ENCODE measurements at places on chromosomes 4 and X. TPM values are rescaled to one million over a fixed set of nuclear protein-coding genes. Genes with fewer than 3 reads are reported as not detected.

PPEF2 gene
- 0.15 TPM for total RNA-seq

CYTL1 gene
- total RNA-seq = not detected

NDST4 gene
- not detected for total RNA-seq

PAGE2B gene
- total RNA-seq = 1.0 TPM

TCEAL2 gene
- not detected for total RNA-seq

RAB33A gene
- 37.0 TPM for total RNA-seq

LRIT3 gene
- 0.10 TPM for total RNA-seq

PABPC1L2A gene
- not detected for total RNA-seq

MAGIX gene
- total RNA-seq = 1.6 TPM

SPANXD gene
- total RNA-seq = not detected

FAT4 gene
- total RNA-seq = not detected

CXorf65 gene
- total RNA-seq = 29.9 TPM

RELL1 gene
- total RNA-seq = 44.9 TPM

RTL9 gene
- not detected for total RNA-seq

CYLC1 gene
- total RNA-seq = not detected

CXCL1 gene
- total RNA-seq = not detected

L1CAM gene
- total RNA-seq = 4.2 TPM

GRCh38 chr4:103029300-103029699, 9.8 kb upstream of the SLC9B1 start:
- no peak for DNase-seq

DNA sequence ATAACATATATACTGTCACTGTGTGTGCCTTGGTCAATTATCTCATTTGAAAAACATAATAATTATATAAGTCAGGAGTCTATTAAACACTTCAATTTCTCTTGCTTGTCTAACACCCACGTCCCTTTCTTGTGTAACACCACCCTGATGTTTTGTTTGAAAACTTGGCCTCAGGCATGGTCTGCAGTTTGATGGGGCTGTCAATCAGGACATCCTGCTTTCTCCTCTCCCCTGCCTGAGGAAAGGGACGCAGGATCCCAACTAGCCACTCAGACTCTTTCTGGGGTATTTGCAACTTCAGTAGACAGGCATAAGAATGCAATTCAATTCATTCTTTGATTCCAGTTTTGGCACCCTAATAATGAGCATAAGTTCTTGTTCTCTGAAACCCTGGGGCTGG, 48.8 kb downstream of the DKK2 start:
- no peak for DNase-seq

DNA sequence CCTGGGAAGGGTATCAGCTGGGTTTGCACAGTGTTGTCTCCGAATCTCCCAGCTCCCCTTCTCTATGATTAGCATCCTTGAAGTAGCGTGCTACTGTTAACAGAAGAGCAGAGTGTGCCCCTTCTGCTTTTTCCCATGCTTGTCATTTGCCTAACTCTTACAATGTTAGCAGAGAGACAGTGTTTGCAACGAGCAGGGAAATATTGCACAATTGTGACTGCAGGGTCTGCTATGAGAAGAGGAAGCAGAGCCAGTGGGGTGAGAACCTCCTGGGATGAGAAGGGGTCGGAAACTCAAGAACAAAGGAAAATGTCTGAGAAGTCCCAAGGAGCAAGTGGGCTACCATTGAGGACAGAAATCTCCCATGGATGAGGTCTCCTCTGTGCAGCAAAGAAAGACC, 7.8 kb upstream of the CHRNA9 start:
- no peak for DNase-seq

DNA sequence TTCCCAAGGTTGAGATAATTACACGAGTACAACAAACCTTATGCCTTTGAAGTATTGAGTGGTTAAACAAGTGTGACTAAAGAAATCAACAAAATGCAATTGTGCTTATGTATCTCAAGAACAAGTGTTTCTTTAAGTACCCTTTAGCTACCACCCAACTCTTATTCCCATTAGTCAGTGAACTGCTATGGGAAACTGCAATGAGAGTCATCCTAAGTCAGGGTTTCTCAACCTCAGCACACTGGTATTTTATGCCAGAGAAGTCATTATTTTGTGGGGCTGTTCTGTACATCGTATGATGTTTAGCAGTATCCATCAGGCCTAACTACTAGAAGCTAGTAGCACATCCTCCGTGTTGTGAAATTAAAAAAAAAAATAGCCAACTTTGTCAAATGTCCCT, 549.1 kb upstream of the BOD1L1 start:
- no peak for DNase-seq

- DNase-seq = no peak
Measured at GRCh38 chrX:38717871-38718270, 83.4 kb upstream of the MID1IP1 start.

GRCh38 chr4:123838474-123838873, 441.9 kb downstream of the SPRY1 start:
- no peak for DNase-seq

DNA sequence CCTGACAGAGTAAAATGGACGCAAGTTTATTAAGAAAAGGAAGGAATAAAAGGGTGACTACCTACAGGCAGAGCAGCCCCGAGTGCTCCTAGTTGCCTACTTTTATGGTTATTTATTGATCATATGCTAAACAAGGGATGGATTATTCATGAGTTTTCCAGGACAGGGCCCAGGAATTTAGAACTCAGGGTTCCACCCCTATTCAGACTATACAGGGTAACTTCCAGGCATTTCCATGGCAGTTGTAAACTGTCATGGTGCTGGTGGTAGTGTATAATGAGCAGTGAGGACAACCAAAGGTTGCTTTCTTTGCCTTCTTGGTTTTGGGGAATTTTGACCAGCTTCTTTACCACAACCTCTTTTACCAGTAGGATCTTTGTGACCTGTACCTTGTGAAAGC, 27.7 kb upstream of the CXCL3 start:
- DNase-seq = no peak

GRCh38 chrX:103742339-103742738, 31.6 kb downstream of the TMEM31 start:
- DNase-seq = no peak

GRCh38 chrX:148659481-148659880, 159.1 kb downstream of the AFF2 start:
- DNase-seq = no peak

- no peak for DNase-seq
Measured at GRCh38 chr4:118911238-118911703, 22.6 kb downstream of the SYNPO2 start.

- no peak for DNase-seq
Measured at GRCh38 chr4:151786158-151786495, 25.3 kb upstream of the GATB start.

GRCh38 chr4:44679060-44679459, 840 bp downstream of the GUF1 start:
- DNase-seq = no peak

- no peak for DNase-seq
Measured at GRCh38 chr4:8050555-8051206, 107.9 kb downstream of the ABLIM2 start.

GRCh38 chrX:11050013-11050412, 61.1 kb upstream of the HCCS start:
- DNase-seq = no peak

DNA sequence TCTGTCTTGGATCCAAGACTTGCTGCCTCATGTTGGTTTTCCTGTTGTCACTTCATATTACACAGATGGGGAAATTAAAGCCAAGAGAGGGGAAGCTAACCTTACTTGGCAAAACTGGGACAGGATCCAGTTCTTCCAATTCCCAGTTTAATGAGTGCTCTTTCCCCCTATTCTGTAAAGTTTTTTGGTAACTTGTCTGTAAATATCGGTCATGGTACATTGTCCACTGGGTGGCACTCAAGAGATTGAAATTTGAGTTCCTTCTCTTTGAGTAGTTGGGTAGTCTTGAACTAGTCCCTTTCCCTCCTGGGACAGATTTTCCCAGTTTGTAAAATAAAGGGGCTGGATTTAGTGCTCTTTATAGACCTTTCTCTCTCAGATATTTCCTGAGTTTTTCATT, 12.4 kb upstream of the EOLA2 start:
- no peak for DNase-seq

GRCh38 chrX:3638280-3638873, 75.1 kb downstream of the PRKX start:
- peak; percentile 21 for DNase-seq

GRCh38 chr4:113476800-113477199, 284.7 kb downstream of the CAMK2D start:
- DNase-seq = no peak

- DNase-seq = no peak
Measured at GRCh38 chr4:85837439-85837733, 362.4 kb downstream of the ARHGAP24 start.

DNA sequence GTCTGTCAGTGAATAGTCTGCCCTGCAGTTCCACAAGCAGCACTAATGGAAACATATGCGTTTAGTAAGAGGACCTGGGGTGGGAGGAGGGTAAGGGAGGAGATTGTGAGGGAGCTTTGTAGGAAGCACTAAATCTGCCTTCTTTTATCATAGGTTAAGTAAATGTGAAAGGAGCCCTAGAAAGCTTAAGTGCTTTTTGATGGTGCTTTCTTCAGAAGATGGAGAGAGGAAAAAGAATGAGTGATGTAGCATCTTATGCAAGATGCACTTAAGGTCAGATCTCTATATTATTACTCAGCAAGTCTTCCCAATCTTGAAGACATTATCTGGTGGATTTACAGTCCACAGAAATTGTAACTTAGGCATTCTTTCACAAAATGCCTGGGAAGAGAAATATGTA, 322.7 kb downstream of the PDHA2 start:
- DNase-seq = no peak

- DNase-seq = no peak
Measured at GRCh38 chr4:168743601-168744000, 246.7 kb downstream of the PALLD start.

- no peak for DNase-seq
Measured at GRCh38 chrX:85052636-85053343, 49.1 kb downstream of the APOOL start.

DNA sequence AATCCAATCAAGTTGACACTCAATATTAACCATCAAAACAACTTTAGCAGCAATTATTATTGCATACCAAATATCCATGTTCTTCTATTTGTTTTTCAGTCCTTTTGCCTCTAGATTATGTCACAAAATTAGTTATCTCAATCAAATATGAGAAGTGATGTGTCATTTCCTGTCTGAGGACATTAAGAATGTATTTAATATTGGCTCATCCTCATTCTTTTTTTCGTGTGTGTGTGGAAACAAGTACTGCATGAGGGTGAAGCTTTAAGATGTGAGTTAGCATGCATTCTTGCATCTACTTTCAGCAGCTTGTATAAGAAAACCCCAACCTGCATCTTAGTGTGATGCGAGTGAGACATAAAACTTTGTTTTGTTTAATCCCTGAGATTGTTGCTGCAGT, 301.4 kb downstream of the GRIA2 start:
- DNase-seq = no peak

DNA sequence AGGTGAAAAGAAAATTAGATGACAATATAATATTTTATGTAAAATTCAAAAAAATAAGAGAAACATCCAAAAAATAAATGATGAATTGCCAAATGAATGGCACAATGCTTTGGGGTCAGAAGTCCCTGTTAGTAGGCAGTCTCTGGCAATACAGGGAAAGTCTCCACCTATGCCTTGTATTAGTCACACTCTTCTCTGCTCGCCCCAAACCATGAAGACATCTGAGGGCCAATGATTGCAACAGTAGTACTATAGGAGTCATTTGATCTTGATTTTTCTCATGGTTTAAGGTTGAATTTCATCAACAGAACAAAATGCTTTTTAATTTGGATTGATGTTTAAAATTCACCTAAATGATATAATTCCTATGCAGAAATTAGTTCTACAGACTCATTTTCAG, 3.9 kb upstream of the PRSS12 start:
- no peak for DNase-seq

GRCh38 chr4:80956421-80956820, 74.1 kb upstream of the BMP3 start:
- DNase-seq = no peak

GRCh38 chr4:79334783-79335182, 8.9 kb upstream of the NAA11 start:
- no peak for DNase-seq

GRCh38 chr4:107931775-107932321, 499 bp downstream of the CYP2U1 start:
- no peak for DNase-seq

GRCh38 chr4:74555843-74556242, 110.9 kb downstream of the AREG start:
- no peak for DNase-seq

DNA sequence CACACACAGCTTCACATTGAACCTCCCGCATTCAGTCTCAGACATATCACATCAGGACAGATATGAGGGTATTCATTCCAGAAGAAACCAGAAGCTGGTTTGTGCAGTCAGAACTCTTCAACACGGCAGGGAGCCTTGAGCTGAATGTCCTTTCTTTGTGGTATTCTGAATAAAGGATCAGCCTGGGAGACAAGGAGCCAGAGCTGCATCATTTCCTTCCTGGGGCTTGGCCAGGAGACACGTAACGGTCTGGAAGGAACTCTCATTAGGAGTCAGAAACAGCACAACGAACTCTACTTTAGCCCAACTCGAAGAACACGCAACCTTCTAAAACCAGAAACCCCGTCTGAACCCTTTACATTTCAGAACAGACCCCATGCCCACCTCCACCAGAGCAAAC, 46.4 kb downstream of the KDR start:
- DNase-seq = no peak

- DNase-seq = no peak
Measured at GRCh38 chrX:24396236-24396930, 35.9 kb downstream of the SUPT20HL1 start.

DNA sequence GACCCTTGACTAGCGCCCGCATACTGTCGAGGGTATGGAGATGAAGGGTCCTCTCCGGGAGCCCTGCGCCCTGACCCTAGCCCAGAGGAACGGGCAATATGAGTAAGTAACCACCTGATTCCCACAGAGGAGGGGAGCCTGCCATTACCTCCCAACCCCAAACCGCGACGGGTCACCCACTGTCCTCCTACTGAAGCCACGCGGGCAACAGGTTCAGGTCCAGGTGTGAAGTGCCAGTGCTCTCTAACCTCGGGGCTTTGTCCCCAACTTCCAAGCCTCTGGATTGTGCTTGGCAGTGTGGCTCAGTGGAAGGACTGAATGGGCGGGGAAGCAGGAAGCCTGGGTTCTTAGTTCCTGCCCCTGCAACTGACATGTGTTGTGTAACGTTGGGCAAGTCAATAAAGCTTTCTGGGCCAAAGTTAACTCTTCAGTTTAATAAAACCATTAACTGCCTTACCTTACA, 694 bp downstream of the OCRL start:
- peak; percentile 15 for DNase-seq

- no peak for DNase-seq
Measured at GRCh38 chr4:99652596-99653436, 4.8 kb downstream of the C4orf54 start.
